NCI-H460 (cell line): ENCODE measurements at places on chromosomes 12 and 14.

- DNase-seq, result no peak
Measured at GRCh38 chr12:32522331-32523221, 123.2 kb downstream of the FGD4 start.

DNA sequence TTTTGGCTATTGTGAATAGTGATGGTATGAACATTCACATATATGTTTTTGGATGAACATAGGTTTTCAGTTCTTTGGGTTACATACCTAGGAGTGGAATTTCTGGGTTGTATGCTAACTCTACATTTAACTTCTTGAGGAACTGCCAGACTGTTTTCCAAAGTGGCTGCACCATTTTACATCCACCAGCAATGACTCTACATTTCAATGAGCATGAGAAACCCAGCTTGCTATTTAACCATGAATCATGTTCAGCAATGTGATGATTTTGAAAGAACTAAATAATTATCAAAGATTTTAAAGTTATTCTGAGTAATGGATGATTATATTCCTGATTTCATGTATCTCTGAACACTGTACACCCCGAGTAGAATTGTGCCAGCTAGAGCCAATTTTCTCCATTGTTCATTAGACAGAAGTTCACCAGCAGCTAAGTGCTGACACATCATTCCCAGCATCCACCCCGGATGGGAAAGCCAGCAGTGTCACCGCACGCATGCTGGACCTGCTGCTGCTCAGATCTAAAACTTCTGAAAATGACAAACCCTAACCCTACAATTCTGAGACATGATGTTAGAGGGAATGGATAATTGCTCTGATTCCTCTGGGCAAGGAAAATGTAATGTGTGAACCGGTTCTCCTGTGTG is 13.3 kb upstream of the ANAPC5 start:
- no peak for DNase-seq

GRCh38 chr14:40346275-40346674 is 914.0 kb upstream of the FBXO33 start:
- no peak for DNase-seq

GRCh38 chr12:123280971-123281370 is 9.3 kb upstream of the CDK2AP1 start:
- no peak for DNase-seq

DNA sequence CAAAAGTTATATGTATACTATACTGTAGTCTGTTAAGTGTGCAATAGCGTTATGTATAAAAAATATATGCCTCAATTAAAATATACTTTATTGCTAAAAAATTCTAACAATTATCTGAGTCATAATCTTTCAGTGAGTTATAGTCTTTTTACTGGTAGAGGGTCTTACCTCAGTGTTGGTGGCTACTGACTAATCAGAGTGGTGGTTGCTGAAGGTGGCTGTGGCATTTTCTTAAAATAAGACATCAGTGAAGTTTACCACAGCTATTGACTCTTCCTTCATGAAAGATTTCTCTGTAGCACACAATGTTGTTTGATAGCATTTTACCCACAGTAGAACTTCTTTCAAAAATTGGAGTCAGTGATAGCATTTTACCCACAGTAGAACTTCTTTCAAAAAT is 23.4 kb downstream of the POLR3B start:
- no peak for DNase-seq

DNA sequence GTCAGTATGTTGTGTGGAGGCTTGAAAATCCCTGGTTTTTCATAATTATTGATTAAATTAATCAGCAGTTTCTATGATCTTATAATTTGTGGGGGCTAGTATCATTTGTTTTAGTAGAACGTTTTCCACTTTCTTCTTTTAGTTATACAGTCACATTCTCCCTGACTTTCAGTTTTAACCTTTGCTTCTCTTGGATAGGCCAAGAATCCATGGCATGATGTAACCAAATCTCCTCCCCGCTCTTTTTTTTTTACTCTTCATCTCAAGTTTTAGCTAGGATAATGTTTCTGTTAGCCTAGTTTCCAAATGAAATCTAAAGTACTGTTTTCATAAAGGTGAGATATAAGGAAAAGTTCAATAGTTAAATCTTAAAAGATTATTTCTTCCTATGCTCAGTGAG is 106.5 kb downstream of the TMEM117 start:
- no peak for DNase-seq

DNA sequence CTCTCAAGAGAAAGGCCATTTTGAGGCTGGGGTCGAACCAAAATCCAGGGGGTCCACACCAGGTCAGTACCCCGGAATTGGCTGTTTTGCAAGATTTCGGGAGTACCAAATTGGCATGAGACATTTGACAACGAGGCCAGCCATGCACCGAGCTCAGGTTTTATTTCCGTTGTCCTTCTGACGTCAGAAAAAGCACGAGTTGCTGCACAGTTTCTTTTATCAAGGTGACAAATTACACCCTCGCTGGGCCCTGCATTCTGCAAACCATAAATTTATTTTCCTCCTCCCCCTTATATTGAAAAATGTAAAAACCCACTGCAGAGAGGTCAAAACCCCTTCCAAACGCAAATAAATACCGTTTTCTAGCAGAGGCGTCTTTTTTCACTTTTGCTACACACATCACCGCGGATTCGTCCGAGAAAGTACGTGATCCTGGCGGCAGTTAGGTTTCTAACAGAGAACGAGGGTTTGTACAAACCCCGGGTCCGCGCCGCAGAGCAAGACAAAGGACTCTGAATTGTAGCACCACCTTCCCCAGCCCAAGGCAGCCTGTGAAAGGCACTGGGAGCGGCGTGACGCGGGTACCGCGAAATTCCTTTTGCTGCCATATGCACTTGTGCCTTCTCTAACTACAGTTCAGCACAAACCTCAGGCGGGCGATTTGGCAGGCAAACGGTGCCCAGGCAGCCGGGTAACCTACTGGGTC is 1.8 kb downstream of the SLC38A1 start:
- DNase-seq, result peak; percentile 39

GRCh38 chr14:79167957-79168356 is 997.8 kb downstream of the NRXN3 start:
- DNase-seq, result peak; percentile 18

GRCh38 chr12:66648033-66648735 is 30.7 kb downstream of the GRIP1 start:
- no peak for DNase-seq

GRCh38 chr14:27725482-27725881 is 1041.1 kb upstream of the FOXG1 start:
- no peak for DNase-seq
